Activated CD4-positive, alpha-beta memory T cell treated with anti-CD3 and anti-CD28 coated beads for 36 hours (primary cell): ENCODE measurements at places on chromosomes 13 and 19. TPM values are rescaled to one million over a fixed set of nuclear protein-coding genes. Genes with fewer than 3 reads are reported as not detected.

DNA sequence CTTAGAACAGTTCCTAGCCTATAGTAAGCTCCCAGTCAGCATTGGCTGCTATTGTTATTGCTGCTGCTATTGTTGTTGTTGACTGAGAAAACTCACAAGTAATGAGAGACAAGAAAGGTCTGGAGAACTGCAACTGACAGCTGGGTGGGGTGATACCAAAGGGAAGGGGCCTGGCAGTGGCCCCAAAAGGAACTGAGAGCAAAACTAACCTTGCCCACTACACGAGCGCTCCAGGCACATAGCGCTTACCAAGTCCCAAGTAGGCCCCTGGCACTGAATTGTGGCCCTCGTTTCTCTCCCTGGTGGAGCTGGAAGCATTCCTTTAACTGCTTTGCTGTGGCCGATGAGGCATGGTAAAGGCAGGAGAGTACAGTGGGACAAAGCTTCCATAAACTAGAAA lies 59.7 kb downstream of the KCTD12 start:
- no peaks in the 10 kb centered on the region for H3K36me3 ChIP-seq
- no peak overlapping the region for H3K4me3 ChIP-seq
- peaks cover 10% of the 10 kb centered on the region for H3K4me1 ChIP-seq
- DNase-seq, result no peak

DNA sequence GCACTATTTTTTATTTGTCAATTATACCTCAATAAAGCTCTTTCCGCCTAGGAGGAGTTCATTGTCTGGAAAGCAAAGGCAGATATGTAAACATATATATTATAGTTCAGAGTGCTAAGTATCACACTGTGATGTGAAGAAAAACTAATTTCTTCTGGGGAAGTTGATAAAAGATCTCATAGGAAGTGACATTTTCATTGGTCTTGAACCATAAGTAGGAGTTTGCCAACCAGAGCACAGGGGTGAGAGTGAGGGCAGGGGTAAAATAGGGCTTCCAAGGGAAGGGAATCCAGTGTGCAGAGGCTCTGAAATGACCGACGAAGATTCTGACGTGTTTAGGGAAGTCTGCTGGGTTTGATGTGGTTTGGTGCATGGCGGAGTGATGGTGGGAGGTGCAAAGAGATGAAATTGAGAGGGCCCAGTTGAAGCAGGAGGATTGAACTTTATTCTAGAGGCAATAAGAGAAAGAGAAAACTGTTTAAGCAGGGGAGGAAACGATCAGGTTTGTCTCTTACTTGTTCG lies 780 bp upstream of the GTF2F2 start:
- no peak overlapping the region for H3K27ac ChIP-seq
- H3K4me1 ChIP-seq, result peaks cover 5% of the 10 kb centered on the region
- no peak overlapping the region for H3K4me3 ChIP-seq
- no peaks in the 10 kb centered on the region for H3K27me3 ChIP-seq
- H3K36me3 ChIP-seq, result no peaks in the 10 kb centered on the region

DNA sequence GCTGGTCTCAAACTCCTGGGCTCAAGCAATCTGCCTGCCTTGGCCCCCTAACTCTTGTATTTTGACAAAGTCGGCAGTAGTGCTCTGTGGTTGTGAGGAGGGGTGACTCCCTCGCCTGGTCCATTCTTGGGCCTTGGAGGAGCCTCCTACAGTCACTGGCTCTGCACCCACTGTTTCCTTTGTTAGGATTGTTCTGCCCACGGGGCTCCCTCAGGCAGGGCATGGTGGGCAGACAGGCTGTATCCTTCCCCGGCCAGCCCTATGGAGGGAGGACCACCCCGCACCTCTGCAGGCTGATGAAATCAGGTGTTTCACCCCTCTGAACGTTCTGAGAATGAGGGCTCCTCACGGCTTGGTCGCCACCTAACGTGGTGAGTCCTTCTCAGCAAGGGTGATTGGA lies 9.2 kb downstream of the FCAR start:
- no peak overlapping the region for H3K4me3 ChIP-seq
- H3K36me3 ChIP-seq, result no peaks in the 10 kb centered on the region
- no peak overlapping the region for H3K27ac ChIP-seq
- DNase-seq, result no peak

The ZNF556 gene
- total RNA-seq, result not detected

DNA sequence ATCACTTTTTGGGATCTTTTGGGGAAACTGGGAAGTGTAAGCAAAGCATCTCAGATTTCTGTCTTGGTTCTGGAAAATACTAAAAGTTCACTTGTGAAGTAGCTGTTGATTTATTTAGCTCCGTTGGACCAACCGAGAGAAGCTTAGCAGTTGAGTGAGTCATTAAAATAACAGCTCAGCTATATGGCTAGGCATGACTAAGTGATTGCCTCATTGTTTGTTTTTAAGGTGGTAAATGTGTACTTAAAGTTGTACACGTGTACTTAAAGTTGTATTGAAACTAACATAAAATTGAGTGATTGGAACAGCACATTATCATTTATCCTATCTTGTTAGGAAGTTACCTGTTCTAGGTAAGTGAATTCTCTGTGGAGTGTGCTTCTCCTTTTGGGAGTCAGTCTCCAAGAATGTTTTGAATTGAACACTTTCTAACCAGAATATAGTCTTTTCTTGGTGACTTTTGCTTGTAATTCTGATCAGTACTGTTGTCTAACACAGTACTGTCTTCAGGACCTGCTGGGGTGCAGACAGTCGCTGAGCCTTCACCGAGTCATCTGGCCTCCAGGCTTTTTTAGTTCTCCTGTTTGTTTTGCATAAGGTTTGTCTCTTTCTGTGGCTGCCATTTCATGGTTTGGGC lies 2.9 kb upstream of the DCUN1D2 start:
- peaks cover 30% of the 10 kb centered on the region for H3K36me3 ChIP-seq
- H3K4me1 ChIP-seq, result peaks cover 61% of the 10 kb centered on the region
- no peaks in the 10 kb centered on the region for H3K27me3 ChIP-seq

The UHRF1 gene
- 119 TPM for total RNA-seq
